Stimulated activated naive B cell treated with anti-CD40 and anti-IgM and Interleukin-4, amounts not matched to agents 10 μg/mL and 1 μg/mL and 100 μg/mL, for 72 hours (primary cell): ENCODE measurements at places on chromosomes 5 and 9.

DNA sequence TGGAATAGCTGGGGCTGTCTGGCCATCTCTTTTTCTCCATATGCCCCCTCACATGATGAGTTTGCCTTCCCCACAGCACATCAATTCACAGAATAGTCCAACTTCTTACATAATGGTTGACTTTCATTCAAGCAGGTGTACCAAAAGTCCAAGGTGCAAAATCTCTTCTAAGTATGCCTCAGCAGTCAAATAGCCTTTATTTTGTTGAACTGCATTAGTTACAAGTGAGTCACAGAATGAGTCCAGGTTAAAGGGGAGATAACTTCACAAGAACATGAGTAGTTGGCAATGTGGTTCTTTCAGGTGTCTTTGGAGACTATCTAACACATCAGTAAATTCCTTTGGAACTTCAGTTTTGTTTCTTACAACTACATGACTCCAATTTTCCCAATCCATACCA lies 672.5 kb downstream of the PRELID2 start:
- no peak for DNase-seq

- DNase-seq, result peak; percentile 72
These were observed 2.2 kb downstream of the TNIP1 start for GRCh38 chr5:151078490-151079262.

GRCh38 chr9:126805554-126806262 lies 868 bp downstream of the ZBTB43 start:
- peak; percentile 66 for DNase-seq

DNA sequence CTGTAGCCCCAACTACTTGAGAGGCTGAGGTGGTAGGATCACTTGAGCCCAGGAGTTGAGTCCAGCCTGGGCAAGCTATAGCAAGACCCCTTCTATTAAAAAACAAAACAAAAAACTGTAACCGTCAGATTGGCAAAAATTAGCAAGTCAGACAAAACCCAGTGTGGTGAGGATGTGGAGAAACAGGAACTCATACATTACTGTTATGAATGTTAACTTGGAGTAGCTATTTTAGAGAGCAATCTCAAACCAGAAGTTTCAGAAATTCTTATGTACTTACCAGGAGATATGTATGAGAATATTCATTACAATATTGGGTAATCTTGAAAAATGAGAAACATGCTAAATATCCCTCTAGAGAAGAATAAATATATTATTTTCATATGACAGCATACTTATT lies 120.3 kb downstream of the INVS start:
- DNase-seq, result no peak

DNA sequence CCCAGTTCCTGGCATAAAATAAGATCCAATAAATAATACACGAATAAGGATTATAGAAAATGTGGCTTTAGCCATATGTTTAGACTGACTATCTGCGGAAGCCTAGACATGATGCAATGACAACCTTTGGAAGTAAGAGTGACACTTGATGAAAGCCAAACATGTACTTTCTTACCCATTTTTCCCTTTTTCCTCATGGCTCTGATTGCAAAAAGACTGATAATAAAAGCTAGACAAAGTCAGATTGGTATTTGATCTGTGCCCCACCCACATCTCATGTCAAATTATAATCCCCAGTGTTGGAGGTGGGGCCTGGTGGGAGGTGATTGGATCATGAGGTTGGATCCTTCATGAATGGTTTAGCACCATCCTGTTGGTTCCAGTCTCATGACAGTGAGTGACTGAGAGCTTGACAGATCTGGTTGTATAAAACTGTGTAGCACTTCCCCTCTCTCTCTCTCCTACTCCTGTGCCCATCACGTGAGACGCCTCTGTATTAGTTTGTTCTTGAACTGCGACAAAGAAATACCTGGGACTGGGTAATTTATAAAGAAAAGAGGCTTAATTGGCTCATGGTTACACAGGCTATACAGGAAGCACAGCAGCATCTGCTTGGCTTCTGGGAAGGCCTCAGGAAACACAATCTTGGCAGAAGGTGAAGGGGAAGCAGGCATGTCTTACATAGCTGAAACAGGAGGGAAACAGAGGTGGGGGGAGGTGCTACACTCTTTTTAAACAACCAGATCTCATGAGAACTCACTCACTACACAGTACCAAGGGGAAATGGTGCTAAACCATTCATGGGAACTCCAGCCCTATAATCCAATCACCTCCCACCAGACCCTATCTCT lies 243.4 kb upstream of the PIK3R1 start:
- no peak for DNase-seq

- DNase-seq, result no peak
These were observed 578 bp upstream of the PSAT1 start for GRCh38 chr9:78296201-78296892.

- no peak for DNase-seq
These were observed 4.8 kb downstream of the CCL19 start for GRCh38 chr9:34686231-34686630.

GRCh38 chr9:117936185-117937130 lies 232.3 kb downstream of the TLR4 start:
- peak; percentile 4 for DNase-seq

GRCh38 chr9:11893331-11893730 lies 799.9 kb upstream of the TYRP1 start:
- no peak for DNase-seq

DNA sequence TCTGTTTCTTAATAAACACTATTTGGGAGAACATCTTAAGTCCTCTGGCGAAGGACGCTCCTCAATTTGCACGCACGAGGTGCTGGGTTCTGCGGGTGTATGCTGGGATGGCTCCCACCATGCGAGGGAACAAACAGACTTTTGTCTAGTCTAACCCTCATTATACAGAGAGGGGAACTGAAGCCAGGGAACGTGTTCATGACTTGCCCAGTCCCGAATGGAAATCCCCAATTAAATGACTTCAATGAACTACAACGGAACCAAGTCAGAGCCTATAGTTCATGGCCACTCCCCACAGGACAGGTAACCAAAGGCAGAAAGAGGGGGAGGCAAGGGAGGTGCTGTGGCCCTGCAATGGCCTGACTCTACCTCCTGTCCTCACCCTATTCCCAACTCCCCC lies 9.3 kb downstream of the TLE1 start:
- DNase-seq, result no peak

DNA sequence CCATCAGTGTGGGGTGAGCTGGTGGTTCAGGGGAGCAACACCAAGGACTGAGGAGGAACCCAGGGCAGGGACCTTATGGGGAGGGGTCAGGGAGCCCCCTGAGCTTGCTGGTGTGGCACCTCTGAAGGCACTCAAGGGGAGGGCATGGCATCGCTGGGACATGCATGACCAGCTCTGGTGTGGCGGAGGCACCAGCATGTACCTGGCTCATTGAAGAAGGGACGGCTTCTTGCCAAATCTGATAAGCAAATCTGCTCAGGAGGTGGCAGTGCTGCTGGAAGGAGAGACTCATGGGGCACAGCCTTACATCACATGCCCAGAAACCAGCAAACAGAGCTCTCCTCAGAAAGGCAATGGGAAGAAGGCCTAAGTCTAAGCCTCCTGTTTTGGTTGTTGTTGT lies 421.8 kb downstream of the SEMA5A start:
- DNase-seq, result no peak

DNA sequence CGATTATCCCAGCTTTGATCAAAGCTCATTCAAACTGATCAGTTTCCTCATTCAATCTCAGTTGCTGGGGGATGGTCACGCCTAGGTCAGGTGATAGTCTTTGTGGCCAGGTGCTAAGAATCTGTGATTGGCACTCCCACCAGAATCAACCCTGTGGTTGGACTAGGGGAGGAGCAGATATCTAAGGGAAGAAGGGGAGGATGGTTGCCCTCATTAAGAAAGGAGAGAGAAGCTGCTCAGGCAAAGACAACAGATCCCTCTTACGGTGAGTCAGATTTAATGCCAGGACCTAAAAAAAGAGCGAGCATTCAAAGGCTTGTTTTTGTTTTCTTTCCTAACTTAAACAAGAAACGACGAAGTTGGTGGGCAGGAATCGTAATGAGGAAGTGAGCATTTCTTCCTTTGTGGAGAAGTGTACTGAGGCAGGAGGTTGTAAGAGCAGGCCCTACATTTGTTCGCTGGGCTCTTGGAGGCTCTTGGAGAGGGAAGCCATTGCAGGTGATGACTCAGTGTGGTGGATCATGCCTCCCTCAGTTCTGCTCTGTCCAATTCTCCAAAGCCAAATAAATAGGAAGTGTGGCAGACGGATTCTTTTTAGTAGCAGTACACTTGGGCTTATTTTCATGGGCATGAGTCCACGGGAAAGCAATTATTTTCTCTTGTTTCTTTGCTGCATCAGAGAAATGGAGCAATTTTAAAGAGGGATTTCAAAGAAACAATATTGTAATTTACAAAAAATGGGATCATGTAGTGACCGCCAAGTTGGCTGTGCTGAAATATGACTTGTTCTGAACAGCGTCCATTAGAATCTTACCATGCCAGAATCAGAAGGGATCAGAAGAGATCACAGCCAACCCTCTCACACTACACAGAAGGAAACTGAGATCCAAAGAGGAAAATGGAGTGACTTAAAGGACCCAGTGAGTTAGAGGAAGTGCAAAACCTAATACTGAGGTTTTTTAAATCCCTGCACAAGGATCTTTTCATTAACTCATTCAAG lies 18.7 kb upstream of the TGFBR1 start:
- no peak for DNase-seq

DNA sequence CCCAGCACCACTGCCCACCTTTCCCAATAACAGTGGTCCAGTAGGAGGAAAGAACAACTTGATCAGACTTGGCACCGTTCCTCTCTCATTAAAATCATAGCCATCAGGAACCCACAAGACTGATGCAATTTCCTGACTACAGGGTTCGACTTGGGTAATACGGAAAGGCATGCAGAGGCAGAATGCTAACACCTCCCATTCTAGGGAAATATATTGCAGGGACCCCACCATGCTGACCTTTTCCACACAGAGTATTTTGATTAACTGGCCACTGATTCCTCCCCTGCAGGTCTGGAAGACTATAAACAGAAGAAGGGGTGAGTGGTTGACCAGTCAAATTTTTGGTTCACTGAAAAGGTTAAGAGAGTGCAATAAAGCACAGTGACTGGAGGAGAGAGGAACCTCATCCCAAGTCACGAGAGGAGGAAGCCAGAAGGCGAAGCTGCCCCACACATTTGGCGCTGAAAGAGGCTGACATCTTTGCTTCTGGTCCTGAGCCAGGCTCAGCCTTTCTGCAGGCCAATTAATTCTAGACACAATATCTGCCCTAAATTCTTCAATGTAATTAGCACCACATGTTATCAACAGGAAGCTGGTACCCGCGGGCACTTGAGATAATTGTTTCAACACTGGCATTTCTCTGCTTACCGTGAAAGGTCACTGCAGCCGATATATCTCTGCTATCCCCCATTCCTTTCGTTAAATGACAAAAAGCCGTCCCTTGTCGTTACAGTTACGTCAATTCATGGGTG lies 64.7 kb upstream of the SPOCK1 start:
- DNase-seq, result no peak

- no peak for DNase-seq
These were observed 80.0 kb upstream of the C9orf72 start for GRCh38 chr9:27653246-27653645.

DNA sequence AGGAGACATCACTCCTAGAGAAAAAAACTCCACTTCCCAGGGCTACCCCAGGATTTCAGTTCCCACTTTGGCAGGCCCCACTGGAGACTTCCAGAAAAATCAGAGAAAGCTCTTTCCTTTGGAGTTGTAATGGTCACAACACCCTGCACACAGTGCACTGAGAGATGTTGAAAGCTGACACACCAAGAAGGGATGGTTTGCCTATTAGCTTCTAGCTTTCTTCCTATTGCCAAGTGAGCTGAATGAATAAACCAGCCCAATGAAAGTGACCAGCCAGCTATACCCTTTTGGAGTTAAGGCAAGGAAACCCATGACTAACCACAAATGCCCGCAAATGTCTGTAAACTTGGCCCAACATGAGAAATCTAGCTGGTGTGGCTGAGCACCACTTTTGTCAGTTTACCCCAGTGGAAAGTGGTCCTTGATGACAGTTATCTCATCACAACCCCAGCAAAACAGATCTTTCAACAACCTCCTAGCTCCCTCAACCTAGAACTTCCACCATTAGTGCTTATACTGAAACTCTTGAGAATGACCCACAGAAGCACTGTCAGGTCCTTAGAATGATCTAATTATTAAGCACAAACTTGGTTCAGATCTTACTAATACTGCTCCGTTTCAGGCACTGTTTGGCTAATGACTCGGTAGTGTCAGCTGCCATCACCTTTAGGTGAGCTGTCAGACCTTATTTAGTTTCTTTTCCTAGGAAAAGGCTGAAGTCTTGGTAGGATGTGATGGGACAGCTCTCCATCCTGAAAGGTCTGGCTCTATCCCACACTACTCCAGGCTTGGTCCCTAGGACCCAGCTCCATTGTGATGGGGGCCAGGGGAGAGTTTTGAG lies 11.2 kb downstream of the IRF1 start:
- no peak for DNase-seq

GRCh38 chr5:154107756-154108155 lies 69.0 kb downstream of the MFAP3 start:
- DNase-seq, result no peak

GRCh38 chr5:131258733-131259132 lies 5.1 kb upstream of the CDC42SE2 start:
- no peak for DNase-seq

DNA sequence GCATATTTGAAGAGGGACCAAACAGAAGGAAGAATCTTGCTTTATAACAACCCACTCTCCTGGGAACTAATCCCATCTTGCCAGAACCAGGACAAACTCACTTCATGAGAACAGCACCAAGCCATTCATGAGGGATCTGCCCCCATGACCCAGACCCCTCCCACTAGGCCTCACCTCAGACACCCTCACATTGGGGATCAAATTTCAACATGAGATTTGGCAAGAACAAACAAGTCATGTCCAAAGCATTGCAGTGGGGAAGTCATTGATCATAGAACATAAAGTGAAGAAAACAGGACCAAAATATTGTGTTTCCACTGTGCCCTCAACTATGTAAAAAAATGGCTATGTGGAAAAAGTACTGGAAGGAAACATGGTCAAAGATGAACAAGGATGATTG lies 43.9 kb downstream of the MAP1B start:
- no peak for DNase-seq

DNA sequence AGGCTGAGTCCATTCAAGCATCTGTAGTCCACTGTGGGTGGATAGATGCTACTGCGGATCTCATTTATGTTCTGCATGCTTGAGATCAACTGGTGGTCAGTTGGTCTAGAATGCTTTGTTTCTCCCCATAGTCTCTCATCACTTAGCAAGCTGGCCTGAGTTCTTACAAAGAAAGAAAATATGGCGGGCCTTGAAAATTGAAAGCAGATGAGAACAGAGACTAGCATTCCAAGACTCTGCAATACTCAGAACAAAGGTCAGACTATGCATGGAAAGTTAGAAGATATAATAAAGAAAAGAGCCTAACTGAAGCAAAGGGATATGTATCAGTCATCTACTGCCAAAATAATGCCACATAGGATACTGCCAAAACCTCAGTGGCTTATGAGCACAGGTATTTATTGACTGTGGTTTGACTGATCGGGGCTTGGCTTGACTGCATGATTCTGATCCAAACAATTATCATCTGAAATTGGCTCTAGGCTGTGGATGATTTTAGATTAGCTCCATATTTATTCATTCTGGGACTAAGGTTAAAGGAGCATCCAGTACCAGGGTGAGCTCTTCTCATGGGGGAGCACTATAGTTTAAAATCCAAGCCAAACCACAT lies 258.9 kb downstream of the TAF11L14 start:
- no peak for DNase-seq

- no peak for DNase-seq
These were observed 190.9 kb upstream of the GNA14 start for GRCh38 chr9:77838986-77839385.

GRCh38 chr5:88377240-88377639 lies 108.6 kb upstream of the TMEM161B start:
- no peak for DNase-seq
